ENCODE measurements at places on chromosomes 11 and 22. TPM values are rescaled to one million over a fixed set of nuclear protein-coding genes. Genes with fewer than 3 reads are reported as not detected.

TYR gene
- total RNA-seq, result not detected

NAALAD2 gene
- total RNA-seq, result 0.86 TPM

- DNase-seq, result no peak
Observed at GRCh38 chr11:19869466-19869865, 156.8 kb downstream of the NAV2 start.

GRCh38 chr22:42682113-42682851, 33.1 kb upstream of the CYB5R3 start:
- DNase-seq, result no peak

DNA sequence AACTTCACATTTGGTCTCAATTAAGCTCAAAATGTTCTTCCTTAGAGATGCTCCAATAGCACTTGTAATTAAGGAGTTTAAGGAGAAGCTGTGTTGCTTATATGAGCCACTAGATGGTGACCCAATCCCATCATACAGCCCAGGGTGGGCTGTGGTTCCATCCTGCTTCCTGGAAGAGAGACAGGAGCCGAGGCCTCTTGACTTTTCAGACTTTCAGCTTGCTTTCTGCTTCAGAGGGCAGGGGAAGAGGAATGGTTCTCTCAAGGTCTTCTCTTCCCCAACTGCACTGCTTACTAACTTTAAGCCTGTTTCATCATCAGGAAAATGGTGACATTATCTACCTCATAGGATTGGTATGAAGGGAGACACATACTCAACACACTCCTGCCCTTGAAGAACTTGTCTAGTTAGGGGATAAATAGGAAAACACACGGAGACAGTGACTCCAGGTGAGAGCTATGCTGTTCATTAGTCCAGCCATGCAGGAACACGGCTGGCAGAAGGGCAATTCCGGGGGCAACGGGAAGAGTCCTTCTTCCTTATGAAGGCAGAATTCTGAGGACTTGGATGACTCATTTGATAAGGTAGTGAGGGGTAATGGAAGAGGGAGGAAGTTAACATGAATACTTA, 20.1 kb downstream of the TMEM218 start:
- DNase-seq, result peak; percentile 91

- no peak for DNase-seq
Observed at GRCh38 chr11:95108159-95108611, 18.5 kb downstream of the ENDOD1 start.

Data from lung (tissue), 17 donors.